ENCODE measurements at places on chromosomes 3 and 15. TPM values are rescaled to one million over a fixed set of nuclear protein-coding genes. Genes with fewer than 3 reads are reported as not detected.

GRCh38 chr3:49534581-49535441 lies 19.5 kb upstream of the BSN start:
- DNase-seq = no peak

GRCh38 chr3:50242851-50243542 lies 7.0 kb downstream of the GNAI2 start:
- peak; percentile 75 for DNase-seq

- no peak for DNase-seq
These were observed 70.4 kb downstream of the RGMA start for GRCh38 chr15:93018574-93018973.

GRCh38 chr15:67782691-67782991 lies 42.7 kb upstream of the SKOR1 start:
- DNase-seq = no peak

- DNase-seq = no peak
These were observed 65.4 kb downstream of the EEFSEC start for GRCh38 chr3:128218548-128219257.

GRCh38 chr3:90010341-90010740 lies 902.9 kb downstream of the EPHA3 start:
- DNase-seq = peak; percentile 45

DNA sequence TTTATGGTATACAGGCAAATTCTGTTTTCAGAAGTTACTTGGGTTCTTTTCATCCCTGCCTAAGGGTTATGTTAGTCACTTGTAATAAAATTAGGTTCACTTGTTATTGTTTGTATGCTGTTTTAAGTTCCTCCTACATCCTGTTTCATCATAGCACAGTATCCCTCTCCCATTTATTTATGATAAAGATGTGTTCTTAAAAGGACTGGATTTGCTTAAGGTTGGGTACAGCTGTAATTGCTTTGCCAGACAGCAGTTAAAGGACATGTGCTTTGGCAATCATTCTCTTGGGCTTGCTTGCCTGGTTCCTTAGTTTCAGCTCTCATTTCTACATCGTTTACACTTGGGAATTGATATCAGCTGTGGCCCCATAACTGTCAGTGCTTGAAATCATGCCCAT lies 11.7 kb downstream of the ATP2C1 start:
- no peak for DNase-seq

DNA sequence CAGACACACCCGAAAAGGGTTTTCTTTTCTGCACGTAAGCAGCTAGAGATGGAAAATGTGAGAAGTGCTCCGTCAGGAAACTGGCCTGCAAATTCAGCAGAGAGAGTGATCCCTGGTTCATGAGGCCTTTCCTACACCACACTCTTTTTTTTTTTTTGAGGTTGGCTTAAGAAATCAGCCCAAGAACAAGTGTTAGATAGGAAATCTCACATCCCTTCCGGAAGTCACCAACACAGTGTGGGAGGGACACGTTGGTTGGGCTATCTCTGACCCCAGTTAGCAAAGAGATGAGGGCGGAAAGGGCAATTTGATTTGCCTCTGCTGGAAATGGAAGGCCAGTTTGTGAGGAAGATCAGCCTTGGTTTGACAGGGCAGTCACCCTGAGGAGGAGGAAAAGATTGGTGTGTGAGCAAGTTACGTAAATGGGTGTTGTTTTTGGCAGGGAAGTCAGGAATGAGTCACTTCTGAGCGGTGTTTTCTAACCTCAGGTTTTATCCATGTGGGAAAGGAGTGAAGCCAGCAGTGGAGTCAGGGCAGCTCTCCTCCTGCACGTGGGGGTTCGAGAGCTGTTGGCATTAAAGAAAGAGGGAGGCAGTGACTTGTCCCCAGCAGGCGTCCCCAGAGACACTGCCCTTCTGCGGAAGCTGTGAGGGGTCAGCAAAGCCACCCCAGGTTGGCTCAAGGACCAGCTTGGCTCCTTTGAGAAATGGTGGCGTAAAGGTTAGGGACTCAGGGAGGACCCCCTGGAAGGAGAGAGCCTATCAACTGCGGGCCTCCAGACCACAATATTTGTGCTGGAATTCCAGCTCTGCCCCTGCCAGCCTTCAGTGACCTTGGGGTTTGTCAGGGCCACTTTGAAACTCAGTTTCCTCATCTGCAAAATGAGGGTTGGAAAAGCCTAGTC lies 237.6 kb upstream of the BHLHE40 start:
- peak; percentile 74 for DNase-seq

- DNase-seq = no peak
These were observed 174.5 kb upstream of the WNT5A start for GRCh38 chr3:55661571-55661970.

GRCh38 chr3:146110161-146110560 lies 50.8 kb downstream of the PLOD2 start:
- no peak for DNase-seq

DNA sequence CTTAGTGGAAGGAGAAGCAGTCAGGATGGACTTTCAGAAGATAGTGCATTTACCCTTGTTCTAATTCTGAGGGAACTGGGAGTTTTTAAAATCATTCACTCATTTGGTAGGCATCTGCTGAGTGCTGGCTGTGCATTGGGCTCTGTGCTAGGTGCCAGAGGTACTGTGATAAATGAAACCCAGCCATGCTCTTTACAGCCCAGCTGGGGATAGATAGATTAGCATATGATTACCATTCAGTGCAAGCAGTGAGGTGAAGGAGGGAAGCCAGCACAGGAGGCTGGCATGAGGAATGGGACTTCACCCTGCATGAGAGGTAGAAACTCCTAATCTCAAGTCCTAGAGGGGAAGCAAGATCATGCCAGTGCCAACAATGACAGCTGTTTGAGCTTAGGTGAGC lies 361.9 kb upstream of the TRIM42 start:
- no peak for DNase-seq

GRCh38 chr15:30958219-30958618 lies 33.2 kb downstream of the MTMR10 start:
- DNase-seq = no peak

GRCh38 chr3:34072297-34072696 lies 273.9 kb downstream of the PDCD6IP start:
- no peak for DNase-seq

DNA sequence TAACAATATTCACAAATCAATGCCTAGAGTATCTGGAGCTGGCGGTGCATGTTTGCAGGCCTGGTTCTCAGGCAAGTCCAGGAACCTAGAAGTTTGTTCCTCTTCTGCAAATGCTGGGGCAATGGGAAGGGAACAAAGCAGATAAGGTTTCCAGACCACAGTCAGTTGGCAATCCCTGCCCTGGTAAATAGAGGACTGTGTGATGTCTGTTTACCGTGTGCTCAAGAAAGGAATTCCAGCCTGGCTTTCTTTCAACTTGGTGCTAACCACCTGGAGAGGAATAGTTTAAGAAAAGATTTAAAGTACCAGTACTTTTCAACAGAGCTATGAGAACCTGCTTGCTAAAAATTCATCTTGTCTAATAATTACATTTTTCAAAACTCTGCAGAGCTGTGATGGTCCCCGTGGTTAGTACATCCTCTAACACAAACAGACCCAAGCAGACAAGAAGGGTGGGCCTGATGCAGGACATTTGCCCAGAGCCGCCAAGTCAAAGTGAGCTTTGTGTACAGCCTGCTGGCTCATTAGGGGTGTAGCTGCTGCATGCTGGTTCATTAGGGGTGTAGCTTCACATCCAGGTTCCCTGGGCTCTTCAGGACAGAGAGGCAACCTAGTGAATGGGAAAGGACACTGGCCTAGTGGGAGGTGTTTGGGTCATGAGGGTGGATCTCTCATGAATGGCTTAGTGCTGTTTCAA lies 220.5 kb downstream of the SQOR start:
- DNase-seq = no peak

- peak; percentile 62 for DNase-seq
These were observed 191.9 kb upstream of the TSC22D2 start for GRCh38 chr3:150216041-150216811.

DNA sequence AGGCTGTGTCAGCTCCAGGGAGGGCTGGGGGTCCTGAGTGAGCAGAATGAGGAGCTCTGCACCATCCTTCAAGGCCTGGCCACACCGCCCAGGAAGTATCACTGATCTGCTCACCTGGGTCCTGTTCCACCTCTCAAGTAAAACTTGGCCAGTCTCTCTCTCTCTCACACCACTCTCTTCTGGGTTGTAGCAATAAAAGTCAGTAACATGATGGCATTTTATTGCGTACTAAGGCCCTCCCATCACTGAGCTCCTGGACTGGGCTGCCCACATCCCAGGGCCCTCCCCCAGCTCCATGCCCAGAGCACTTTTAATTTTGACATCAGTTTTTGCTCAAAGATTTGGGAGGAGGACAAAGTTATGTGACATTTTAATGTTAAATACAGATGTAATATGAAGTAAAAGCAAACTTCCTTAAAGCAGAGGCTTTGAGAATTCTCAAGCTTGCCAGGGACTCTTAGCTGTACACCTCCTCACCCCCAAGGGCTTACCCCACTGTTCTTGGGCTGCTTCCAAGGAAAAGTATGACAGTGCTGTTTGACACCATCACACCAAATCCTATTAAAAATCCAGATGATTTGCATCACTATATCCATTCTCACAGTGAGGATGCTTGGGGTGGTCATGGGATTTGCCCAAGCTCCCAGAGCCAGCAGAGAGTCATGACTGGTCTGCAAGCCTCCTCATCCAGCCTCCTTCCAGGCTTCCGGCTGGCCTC lies 105.1 kb upstream of the SLCO2A1 start:
- DNase-seq = no peak

- DNase-seq = no peak
These were observed 437 bp downstream of the KLF13 start for GRCh38 chr15:31326875-31327668.

DNA sequence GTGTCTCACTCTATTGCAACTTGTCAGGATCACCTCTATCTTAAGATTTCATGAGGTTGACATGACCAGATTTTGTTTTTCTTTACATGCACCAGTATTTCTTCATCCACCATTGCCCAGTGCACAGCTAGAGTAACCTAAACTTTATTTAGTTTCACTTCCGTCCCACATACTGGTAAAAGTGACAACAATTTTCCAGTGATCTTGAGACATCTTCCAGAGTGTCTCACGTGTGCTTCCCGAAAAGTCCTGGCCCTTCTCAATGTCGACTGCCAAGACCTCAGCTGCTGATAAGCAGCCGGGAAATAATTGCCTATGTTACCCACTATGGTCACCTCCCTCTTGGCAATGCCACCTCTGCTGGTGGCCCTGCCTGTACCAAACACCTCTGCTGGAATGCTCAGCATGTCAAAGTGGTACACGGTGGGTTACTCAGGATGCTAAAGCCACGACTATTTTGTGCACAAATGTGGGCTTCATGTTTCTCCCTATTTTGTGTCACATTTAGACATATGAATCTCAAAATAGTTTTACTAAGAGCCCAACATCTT lies 379.7 kb upstream of the TGFBR2 start:
- DNase-seq = no peak

DNA sequence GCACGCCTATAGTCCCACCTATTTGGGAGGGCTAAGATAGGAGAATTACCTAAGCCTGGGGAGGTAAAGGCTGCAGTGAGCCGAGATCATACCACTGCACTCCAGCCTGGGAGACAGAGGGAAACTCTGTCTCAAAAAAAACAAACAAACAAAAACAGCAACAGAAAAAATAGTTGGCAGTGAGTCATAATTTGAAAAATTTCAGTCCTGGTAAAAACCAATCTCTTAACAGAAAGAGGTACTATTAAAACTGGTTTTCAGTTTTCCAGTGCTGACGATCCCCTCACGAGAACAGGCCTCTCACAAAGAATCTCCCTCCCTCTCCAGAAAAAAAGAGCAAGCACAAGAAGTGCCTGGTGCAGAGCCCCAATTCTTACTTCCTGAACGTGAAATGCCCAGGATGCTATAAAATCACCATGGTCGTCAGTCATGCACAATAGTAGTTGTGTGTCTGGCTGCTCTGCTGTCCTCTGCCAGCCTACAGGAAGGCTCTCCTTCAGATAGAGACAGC lies 22.8 kb upstream of the MAP4 start:
- peak; percentile 88 for DNase-seq

GRCh38 chr3:188780193-188781147 lies 391.3 kb upstream of the TPRG1 start:
- DNase-seq = no peak

DNA sequence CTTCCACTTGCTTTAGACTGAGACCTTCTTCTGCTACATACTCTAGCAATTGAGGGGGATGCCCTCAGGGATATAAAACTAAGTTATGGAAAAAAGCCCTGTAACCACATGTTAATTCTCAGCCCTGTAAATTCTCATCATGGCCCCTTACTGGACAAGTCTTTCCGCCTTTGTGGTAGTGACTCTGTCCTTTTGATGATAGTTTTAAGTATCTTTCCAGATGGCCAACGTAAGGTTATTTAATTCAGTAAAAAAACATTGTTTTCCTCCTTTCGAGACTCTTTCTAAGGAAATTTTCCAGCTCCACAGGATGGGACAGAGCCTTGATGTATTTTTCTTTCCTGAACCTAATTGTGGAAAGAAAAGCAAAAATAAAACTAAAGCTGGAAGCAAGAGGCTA lies 25.3 kb upstream of the TM4SF4 start:
- DNase-seq = no peak

DNA sequence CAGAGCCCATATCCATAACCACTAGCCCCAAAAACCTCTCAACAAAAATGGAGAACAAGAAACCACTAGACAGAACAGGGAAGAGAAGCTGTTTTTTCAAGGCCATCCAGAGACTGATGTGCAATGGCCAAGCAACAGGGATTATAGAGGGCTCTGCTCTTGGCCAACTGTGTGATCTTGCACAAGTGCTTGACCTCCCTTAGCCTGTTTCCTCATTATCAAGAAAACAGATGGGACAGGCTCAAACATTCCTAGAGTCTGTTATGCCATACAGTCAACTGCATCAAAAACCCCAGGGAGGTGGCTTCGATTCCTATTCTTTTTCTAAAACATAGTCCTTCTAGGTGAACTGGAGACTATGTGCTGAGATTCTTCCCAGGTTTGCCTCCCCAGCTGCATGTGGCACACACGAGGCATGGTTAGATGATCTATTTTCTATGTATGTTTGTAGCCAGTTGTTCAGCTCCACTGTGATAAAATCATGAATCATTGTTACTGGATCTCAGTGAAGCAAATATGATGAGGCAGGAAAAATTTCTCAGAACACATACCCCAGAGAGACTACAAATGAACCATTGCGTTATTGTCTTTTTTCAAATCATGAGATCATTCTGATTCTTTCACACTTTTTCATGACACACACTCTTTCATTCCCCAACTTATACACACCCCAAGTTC lies 132.9 kb upstream of the TGFBR2 start:
- DNase-seq = no peak

Gene SPSB4
- total RNA-seq = 0.05 TPM

Gene GPR149
- total RNA-seq = not detected

Gene CACNA1D
- not detected for total RNA-seq

Gene NSUN3
- total RNA-seq = 7.7 TPM

Gene RFC4
- 106 TPM for total RNA-seq

Gene GCSAM
- not detected for total RNA-seq

Gene CLDN11
- total RNA-seq = 1.7 TPM

Measured in SJSA1 (cell line).